GM20000 (cell line): ENCODE measurements at places on chromosomes 13 and 19.

GRCh38 chr19:41540041-41540695 is 35.8 kb upstream of the CEACAM21 start:
- DNase-seq, result no peak

- DNase-seq, result no peak
These were observed 348.2 kb downstream of the KCTD12 start for GRCh38 chr13:76538004-76538403.

DNA sequence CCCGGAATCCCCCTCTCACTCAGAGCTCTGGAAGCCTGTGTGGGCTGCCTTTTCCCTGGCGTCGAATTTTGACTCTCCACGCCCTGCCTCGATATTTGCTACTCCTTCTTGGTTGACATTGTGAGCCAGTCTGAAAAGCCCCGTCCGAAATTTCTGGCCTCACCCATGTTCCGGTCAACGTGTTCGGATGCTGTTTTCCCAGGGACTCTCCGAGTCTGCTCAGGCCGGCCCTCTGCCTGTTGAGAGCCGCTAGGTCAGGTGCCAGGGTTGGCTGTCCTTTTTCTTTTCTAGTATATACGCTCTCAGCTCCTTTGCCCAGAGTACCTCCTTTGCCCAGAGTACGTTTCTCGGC is 6.8 kb upstream of the DGKH start:
- peak; percentile 81 for DNase-seq

GRCh38 chr13:63948045-63948444 is 2532.4 kb upstream of the PCDH20 start:
- DNase-seq, result no peak

GRCh38 chr19:46697204-46697960 is 19.5 kb downstream of the PRKD2 start:
- no peak for DNase-seq

GRCh38 chr19:33063753-33064457 is 783 bp downstream of the RHPN2 start:
- peak; percentile 60 for DNase-seq

- DNase-seq, result no peak
These were observed at the start of gene TSHZ3 for GRCh38 chr19:31349160-31349881. TSHZ3 (minus strand) TSS chr19:31349436; CDS start chr19:31349219, 217 bp downstream.

- no peak for DNase-seq
These were observed 78.9 kb upstream of the FLT1 start for GRCh38 chr13:28573595-28574373.

DNA sequence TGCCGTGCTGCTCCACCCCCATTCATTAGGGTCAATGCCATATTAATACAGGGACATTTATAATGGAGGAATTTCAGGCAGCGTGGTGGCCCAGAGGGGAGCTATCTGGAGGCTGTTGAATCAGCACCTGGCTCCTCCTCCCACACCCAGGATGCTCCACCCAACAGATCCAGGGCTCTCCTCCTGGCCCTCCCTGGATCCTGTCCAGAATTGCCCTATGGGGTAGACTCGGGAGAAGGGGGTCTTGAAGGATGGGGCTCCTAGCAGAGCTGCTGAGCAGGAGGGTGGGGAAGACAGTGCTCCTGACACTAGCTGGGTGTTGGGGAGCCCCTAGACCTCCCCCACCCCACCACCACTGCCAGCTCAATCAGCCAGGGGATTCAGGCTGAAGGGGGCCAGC is 5.2 kb upstream of the OR10H5 start:
- no peak for DNase-seq

GRCh38 chr19:1566392-1567115 is 1.6 kb downstream of the MEX3D start:
- DNase-seq, result no peak

DNA sequence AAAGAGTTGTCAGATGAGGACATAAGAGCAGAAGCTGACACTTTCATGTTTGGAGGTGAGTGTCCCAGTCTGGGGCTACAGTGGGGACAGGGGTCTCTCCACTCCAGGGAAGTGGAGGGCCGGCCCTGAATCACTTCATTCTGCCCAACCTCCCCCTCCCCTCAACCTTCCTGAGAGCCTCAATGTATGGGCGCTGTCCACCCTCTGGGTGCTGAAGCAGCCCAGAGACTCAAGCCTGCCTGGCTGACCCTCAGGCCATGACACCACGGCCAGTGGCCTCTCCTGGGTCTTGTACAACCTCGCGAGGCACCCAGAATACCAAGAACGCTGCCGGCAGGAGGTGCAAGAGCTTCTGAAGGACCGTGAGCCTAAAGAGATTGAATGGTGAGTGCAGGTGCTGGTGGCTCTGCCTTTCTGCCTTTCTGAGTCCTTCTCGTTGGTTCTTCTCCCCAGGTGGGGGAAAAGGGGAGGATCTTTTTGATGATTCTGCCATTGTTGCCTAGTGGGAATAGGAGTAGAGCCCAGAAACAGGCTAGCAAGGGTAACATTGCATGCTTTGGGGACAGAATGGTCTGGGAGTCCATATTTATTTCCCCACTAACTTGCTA is 8.8 kb downstream of the CYP4F8 start:
- DNase-seq, result no peak

DNA sequence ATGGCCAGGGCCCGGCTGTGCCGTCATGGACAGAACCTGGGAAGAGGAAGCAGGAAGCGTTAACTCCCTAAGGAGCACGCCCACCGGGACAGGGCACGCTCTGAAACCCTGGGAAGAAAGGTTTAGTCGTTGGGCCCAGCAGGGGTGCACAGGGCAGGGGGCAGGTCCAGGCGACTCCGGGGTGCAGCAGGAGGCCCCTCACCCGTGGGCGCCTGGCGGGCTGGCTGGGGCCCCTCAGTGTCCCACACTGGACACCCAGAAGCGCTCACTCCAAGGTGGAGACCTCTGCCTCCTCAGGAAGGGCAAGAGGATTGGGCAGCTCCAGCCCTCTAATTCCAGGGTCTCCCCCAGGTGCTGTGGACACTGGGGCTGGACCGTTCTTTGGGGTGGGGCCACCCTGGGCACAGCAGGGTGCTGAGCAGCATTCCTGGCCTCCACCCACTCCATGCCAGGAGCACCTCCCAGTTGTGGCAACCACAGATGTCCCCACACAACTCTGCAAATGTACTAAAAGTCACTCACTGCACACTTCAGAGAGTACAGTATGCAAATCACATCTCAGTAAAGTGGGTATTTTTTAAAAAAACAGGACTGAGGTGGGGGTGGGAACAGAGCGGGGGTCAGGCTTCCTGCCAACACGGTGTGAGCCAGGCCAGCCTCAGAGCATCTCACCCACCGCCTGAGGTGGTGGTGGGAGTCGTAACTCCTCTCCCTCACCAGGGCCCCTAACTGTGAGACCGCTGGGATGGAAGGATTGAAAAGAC is 35.2 kb downstream of the PIP5K1C start:
- DNase-seq, result no peak

DNA sequence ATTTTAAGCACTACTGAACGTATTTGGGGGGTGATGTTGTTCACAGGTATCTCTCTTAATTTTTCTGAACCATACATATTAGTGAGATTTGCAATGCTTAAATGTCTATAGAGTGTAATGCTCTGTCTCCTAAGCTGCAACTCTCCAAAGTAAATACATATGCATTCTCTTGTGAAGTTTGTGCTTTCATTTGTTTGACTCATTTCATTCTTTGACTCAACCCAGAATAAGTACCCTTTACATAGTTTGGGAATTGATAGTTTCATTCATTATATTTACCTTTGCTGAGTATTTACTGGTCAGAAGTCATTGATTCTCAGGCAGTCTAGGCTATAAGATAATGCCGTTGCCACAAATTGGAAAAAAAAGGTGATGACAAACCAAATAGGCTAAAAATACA is 406.9 kb downstream of the FGF9 start:
- no peak for DNase-seq

DNA sequence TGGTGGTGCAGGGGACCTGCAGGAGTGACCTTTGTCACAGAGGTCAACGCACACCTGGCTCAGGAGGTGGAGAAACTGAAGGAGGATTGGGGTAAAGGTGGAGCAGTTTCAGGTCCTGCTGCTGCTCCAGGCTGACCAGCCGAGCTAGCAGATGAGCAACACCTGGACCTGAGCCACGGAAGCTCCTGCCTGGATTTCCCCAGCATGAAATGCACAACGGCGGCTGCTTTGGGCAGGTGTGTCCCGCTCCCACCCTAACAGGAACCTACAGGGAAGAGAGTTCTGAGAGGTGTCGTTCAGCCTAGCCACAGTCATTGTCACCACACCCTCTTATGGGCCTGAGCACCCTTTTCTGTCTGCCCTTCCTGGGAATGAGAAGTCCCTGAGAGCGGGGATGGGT is 15.7 kb upstream of the CD177 start:
- DNase-seq, result no peak

- DNase-seq, result no peak
These were observed 25.4 kb upstream of the GPR12 start for GRCh38 chr13:26785838-26786630.

DNA sequence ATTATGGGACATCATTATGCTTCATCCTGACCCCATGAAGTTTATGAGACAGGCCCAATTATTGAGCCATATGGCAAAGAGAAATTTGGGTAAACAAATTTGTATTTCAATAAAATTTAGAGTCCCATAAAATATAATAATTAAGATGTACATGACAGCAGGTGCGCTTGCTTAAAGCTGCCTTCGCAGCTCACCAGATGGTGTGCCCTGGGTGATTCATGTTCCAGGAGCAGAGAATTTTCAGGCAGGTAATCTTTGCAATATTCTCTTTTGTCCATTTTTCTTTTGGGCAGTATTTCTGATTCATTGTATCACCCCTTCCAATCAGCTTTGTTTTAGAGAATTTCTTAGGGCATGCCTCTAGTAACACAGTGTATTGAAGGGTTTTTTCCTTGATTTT is 39.5 kb upstream of the WASF3 start:
- no peak for DNase-seq

DNA sequence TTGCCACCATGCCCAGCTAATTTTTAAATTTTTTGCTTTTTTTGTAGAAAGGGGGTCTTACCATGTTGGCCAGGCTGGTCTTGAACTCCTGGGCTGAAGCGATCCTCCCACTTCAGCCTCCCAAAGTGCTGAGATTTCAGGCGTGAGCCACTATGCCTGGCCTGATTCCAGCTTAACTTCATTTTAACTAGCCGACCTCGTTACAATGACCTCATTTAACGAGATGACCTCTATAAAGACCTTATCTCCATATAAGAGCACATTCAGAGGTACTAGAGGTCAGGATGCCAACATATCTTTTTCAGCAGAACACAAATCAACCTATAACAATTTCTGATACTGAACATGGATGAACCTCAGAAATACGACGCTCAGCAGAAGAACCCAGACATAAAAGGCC is 10.6 kb downstream of the KCNN1 start:
- DNase-seq, result no peak

GRCh38 chr19:10270180-10270615 is 722 bp upstream of the ICAM1 start:
- DNase-seq, result peak; percentile 72

GRCh38 chr13:110431425-110432294 is 124.6 kb downstream of the COL4A2 start:
- DNase-seq, result no peak

- no peak for DNase-seq
These were observed 117.9 kb downstream of the URI1 start for GRCh38 chr19:30059741-30060457.

DNA sequence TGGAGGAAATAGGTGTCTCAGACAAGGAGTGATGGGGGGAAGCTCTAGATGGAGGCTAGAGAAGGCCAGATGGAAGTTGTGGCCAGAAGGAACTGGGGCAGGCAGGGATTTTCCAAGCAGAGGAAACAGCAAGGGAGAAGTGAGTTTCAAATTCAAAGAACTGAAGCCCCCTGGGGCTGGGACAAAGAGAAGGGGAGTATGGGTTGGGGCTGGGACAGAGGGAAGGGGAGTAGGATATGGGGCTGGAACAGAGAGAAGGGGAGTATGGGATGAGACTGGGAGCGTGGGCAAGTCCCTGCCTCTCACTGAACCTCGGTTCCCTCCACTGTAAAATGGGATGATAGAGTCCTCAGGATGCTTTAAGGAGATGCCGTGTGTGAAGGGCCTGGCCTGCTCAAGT is 1.9 kb upstream of the GTF2F1 start:
- no peak for DNase-seq

DNA sequence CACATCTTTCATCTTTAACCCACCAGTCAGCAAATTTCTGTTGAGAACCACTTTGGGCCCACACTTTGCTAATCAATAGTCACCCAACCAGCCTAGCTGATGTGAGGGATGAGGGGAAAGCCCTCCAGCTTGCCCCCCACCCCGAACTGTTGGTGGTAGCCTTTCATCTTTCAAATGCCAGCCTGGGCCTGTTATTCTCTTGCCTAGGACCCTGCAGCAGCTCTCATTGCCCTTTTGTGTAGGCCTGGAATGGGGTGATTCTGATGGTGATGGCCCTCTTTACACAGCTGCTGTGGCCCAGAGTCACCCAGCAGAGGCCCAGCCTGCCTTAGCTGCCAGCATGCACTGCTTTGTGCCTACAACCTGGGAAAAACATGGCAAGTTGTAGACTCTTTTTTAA is 294.5 kb downstream of the SLC7A1 start:
- no peak for DNase-seq

GRCh38 chr13:39870197-39870747 is 214.8 kb downstream of the COG6 start:
- no peak for DNase-seq

DNA sequence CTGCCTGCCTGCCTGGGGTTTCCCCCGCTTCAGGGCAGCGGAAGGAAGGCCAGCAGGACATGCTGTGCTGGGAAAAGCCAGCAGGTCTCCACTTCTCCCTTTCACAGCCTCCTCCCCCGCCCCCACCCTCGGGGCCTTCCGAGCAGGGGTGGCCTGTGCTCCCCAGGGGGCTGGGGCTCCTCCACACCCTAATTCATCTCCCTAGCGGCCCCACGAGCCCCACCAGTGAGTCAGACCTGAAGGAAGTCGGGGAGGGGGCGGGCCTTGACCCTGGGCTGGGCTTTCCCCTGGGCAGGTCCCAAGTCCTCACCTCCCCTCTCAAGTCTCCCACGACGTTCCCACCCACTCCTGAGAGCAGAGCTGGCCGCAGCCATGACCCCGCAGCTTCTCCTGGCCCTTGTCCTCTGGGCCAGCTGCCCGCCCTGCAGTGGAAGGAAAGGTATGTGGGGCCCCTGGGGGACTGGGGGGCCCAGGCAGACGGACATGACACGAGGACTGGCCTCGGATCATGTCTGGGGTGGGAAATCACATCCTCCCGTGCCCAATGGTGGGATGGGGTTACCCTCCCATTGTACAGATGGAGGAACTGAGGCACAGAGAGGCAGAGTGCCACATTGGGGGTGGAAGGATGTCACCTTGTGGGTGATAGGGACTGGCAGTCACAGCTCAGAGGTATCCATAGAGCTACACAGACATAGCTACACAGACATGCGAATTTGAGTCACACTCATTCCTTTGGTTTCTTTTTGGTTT is at the start of gene EBI3:
TSS of gene EBI3 (plus strand) at position 345 of the 753 bp plus-strand sequence. CDS start at position 373, 28 bp downstream.
- DNase-seq, result peak; percentile 87

GRCh38 chr13:65411521-65411920 is 1818.6 kb downstream of the PCDH9 start:
- no peak for DNase-seq
